ENCODE measurements at places on chromosomes 4 and X.

DNA sequence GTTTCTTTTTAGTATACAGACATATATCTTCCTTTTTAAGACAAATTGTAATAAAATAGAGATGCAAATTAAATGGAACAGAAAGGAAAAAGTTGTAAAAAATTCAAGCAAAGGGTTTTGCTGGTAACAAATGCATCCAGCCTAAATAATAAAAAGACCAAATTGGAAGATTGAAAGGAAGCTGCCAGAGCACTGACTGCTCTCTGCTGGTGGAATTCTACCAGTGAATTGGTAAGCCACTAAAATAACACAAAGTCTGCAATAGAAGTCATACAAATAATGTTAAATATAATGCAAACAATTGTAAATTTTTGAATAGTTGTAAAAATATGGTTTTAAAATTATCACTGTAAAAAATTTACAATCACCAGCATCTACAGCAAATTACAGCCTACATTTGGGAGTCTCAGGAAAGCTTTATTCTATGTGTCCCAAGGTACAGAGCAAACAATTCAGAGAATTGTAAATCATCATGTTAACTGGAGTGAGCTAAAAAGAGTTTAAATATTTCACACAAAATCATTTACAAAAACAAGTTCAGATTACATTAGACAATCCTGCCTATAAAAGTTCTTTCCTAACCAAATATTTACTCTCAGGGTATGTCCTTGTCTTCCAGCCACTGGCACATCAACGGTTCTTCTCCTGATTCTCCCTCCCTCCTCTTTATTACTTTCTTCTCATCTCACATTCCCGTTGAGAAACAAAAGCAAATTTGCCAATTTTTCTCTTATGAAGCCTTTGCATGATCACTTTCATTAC is 1322.5 kb downstream of the PCDH7 start:
- no peak overlapping the region for H3K4me3 ChIP-seq
- H3K27me3 ChIP-seq = no peaks in the 10 kb centered on the region
- H3K36me3 ChIP-seq = no peaks in the 10 kb centered on the region
- no peaks in the 10 kb centered on the region for H3K4me1 ChIP-seq

GRCh38 chr4:78599931-78600375 is 48.4 kb downstream of the ANXA3 start:
- H3K27me3 ChIP-seq = no peaks in the 10 kb centered on the region
- no peak overlapping the region for H3K4me3 ChIP-seq
- no peak overlapping the region for H3K27ac ChIP-seq
- no peak for DNase-seq

DNA sequence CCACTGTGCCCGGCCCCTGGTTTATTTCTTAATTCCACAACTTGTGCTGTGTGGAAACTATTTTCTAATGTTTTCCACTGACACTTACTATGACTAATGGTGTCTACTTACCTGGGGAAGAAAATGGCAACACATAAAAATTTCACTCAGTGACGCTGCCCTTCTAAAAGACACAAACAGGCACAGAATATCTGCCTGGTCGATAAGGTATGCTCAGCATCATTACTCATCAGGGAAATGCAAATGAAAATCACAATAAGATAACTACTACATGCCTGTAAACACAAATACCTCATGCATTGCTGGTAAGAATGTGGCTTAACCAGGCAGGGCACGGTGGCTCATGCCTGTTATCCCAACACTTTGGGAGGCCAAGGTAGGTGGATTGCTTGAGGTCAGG is 61.6 kb downstream of the UBE2K start:
- H3K4me3 ChIP-seq = no peak overlapping the region
- H3K4me1 ChIP-seq = no peaks in the 10 kb centered on the region
- no peak overlapping the region for H3K27ac ChIP-seq
- no peak for DNase-seq

DNA sequence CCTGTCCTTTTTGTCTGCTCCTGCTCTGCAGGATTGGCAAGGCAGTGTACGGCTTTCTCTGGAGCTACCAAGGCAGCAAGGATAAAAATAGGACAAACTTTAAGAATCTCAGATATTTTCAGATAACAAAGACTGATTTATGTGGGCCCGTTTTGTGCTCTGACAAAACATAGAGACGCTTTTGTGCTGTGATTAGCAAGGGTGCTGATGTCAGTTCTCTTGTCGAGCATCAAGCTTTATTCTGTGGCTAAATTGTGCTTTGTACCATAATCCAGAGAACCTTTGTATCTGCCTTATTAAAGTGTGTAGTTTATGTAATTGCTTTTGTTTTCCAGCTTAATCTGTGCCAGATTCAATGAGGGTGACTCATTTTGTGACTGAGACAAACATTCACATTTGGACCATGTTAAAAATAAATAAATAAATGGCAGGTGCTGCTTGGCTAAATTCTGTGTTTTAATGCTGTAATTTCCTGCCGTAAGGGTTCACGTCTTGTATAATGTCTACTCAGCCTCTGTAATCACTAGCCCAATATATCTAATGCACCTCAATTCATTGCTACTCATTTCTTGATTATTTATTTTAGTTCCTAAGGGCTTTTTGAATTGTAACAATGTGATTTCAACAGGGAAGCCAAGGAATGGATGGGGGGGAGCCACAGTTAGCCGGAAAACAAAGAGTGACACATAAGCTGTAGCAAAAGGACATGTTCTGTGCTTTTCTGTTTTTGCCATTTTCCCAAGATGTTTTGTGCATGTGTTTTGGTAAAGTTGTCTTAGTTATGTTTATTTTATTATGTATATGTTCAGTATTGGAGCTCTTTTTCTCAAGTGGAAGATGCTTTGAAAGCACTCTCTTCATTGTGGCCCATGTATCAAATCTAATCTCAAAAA is 75.1 kb downstream of the GAB1 start:
- no peak overlapping the region for H3K27ac ChIP-seq
- no peaks in the 10 kb centered on the region for H3K4me1 ChIP-seq
- no peaks in the 10 kb centered on the region for H3K27me3 ChIP-seq
- no peak overlapping the region for H3K4me3 ChIP-seq
- DNase-seq = no peak

DNA sequence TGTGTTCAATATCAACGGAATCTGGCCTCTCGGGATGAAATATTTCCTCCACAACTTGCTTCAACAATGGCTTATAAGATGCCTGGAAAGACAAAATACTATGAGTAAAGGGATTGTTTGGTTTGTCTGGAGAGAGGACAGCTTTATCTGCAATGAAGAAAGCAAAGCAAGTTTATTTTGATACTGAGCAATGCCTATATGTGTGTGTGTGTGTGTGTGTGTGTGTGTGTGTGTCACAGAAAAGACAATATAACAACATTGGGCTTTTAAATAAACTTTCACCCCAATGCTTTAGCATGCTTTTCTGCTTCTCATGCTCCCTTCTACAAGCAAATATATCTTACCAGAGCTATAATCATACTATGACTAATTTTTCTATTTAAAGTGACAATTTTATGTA is 45.4 kb downstream of the RASL11B start:
- DNase-seq = no peak
- H3K27me3 ChIP-seq = no peaks in the 10 kb centered on the region
- H3K4me3 ChIP-seq = no peak overlapping the region
- no peak overlapping the region for H3K27ac ChIP-seq
- H3K4me1 ChIP-seq = no peaks in the 10 kb centered on the region
- H3K36me3 ChIP-seq = no peaks in the 10 kb centered on the region

All from effector memory CD4-positive, alpha-beta T cell (primary cell).